ENCODE measurements at places on chromosomes 16 and 17.

GRCh38 chr16:49213594-49213993, 68.0 kb downstream of the CBLN1 start:
- no peak for DNase-seq

DNA sequence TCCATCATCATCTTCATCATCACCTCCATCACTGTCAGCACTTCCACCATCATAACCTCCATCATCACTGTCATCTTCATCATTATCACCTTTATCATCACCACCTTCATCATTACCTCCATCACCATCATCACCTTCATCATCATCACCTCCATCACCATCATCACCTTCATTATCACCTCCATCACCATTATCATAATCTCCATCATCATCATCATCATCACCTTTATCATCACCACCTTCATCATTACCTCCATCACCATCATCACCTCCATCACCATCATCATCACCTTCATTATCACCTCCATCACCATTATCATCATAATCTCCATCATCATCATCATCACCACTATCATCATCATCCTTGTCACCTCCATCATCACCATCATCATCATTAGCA, 309.7 kb downstream of the HAPSTR1 start:
- DNase-seq, result no peak

DNA sequence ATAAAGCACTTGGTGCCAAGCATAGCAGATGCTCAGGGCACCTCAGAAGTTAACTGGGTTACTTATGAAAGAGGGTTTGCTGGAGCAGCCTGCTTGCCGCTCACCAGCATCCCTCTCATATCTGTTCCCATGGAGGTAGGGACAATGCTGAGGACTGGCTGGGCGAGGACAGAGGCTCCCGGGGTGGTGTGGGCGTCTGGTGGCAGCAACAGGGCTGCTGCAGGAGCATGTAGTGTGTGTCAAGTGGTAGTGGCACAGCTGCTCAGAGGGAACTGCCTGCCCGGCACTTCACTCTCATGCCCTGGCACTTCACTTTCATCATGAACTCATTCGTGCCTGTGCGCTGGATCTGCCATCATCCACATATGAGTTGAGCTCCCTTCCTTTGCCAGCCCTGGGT, 26.9 kb upstream of the ZNHIT3 start:
- no peak for DNase-seq

DNA sequence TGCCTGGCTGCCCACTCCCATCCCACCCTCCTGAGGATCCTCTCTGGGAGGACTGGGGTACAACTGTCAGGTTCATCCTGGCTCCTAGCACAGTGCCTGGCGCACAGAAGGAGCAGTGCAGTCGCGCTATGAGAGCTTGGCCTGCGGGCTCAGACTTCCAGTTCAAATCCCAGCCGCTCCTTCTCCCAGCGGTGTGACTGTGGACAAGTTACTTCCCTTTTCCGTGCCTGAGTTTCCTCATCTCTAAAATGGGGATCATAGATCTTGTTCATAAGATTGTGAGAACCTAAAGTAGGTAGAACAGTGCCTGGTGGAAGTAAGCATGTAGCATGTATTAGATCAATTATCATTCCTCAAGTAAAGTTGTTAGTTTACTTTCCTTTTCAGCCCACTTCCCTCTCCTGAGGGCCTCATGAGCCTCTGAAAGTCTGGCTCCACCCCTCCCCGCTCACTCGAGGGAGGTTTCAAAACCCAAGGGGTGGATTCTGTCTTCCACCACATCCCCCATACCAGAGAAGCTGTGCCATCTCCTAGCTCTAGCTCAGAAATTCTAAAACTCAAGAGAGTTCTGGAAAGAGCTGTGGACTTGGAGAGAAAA, 19.9 kb upstream of the COL1A1 start:
- no peak for DNase-seq

DNA sequence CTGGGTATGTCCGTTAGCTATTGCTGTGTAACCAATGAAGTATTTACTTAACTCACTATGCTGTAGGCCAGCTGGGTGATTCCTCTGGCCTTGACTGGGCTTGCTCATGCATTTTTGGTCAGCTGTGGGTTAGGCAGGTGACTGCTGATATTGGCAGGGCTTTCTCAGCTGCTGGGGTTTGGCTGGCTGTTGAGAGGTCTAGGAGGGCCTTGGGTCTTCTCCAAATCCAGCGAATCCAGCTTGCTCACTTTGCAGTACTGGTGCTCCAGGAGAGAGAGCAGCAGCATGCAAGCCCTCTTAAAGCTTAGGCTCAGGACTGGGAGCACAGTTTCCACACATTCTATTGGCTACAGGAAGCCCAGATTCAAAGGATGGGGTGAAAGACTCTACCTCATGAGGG, 270.1 kb downstream of the PHKB start:
- DNase-seq, result no peak

GRCh38 chr16:14405611-14406537, 224.2 kb downstream of the PARN start:
- no peak for DNase-seq

GRCh38 chr17:39744836-39745215, 7.1 kb downstream of the GRB7 start:
- DNase-seq, result no peak

GRCh38 chr16:88726981-88727380, 20.7 kb downstream of the CTU2 start:
- no peak for DNase-seq

DNA sequence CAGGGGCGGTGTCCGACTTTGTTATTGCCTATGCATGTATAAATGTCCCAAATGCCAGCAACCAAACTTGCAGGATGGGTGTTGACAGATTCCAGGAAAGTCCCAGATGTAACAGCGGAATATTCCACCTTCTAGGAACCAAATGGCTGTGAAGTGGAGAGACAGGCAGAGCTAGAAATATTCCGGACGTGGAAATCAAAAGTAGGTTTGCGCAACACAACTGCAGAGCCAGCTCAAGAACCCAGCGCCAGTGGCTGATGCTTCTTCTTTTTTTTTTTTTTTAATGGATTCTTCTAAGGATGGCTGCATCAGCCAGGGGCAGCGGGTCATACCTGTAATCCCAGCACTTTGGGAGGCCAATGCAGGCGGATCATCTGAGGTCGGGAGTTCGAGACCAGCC, 601.7 kb downstream of the MAF start:
- no peak for DNase-seq

DNA sequence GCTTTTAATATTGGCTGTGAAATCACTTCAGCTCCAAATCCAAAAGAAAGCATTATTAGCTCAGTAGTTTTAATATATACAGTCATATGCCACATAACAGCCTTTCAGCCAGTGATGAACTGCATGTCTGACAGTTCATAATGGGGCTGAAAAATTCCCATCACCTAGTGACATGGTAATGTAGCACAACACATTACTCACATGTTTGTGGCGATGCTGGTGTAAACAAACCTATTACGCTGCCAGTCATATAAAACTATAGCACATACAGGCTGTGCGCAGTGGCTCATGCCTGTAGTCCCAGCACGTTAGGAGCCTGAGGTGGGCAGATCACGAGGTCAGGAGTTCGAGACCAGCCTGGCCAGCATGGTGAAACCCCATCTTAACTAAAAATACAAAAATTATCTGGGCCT, 92.2 kb downstream of the TUBD1 start:
- no peak for DNase-seq

- no peak for DNase-seq
These were observed 29.4 kb downstream of the GRB7 start for GRCh38 chr17:39767147-39767546.

DNA sequence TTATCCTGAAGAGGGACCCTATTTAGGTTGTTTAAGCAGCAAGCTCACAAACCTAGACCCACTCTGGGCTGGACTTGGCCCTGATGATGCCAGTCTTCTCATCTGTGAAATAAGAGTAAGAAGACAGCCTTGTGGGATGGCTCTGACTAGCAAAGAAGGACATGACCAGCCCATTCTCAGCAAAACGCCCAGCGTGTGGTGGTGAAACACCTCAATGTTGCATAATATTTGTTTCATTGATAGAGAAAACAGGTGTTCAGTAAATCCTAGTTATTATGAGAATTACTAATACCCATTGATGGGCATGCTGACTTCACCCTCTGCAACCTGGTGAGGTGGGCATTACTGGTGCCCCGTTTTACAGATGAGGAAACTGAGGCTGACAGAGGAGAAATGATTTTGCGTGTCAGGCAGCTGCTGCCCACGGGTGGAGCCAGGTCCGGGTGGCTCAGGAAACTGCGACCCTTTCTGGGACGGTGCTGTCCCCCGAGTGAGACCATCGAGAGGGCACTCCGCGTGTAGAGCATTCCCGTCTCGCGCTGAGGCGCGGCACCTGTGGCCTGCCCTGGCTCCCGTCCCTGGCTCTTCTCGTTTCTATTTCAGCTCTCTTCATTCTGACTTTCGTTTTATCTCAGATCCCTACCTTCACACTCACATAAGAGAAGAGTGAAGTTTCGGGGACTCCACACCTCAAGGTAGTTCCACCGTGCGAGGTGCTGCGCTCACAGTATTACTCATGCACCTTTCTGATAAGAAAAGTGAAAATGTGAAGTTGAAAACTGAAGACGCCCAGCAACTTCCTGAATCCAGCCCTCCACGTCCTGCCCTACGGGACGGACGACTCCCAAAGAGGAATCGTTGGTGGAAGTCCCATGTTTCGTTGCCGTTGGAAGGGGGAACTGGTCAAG, 48.5 kb downstream of the IRF8 start:
- DNase-seq, result no peak

DNA sequence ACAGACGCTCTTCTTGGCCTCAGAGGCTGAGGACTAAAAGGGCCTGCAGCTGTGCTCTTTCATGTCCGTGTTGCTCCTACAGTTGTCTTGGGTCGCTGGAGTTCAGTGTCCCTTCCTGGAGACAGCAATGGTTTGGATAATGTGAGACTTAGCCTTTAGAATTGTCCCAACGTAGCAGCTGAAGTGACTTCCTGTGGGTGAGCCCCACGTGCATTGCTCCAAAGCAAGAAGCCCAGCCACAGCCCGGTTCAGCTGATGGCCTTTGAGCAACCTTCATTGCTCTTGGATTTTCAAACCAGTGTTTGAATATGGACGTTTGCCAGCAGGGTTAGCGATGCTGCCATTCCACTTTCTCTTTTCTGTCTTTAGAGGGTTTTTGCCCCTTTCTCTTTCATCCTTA, 19.7 kb downstream of the TMEM11 start:
- no peak for DNase-seq

- DNase-seq, result no peak
These were observed 57.3 kb downstream of the SLC6A2 start for GRCh38 chr16:55713103-55713502.

DNA sequence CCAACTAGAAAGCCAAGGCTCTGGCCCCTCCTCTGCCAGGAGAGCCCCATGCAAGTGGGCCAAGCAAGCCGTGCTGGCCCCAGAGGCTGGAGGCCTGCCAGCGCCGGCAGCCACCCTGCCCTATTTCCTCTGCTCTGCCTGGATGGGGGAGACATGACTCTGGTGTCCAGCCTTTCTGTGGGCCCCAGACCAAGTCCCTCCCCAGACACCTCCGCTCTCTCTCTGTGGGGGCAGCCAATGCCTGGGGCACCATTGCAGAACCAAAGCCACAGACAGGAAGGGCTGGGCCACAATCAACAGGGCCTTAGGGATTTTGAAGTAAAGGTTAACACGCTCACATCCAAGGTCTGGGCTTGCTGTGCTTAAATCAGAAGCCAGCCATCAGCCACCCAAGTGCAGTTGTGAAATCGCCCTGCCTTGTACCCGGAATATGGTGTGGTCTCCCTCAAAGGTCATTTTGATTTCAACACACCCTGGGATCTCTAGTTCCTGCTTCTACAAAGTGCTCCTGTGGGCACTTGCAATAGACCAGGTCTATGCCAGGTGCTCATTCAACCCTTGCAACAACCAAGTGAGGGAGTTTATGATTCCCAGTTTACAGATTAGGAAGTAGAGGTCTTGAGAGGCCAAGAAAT, 63.5 kb upstream of the TEX2 start:
- no peak for DNase-seq

GRCh38 chr16:55706739-55707384, 51.1 kb downstream of the SLC6A2 start:
- DNase-seq, result no peak

DNA sequence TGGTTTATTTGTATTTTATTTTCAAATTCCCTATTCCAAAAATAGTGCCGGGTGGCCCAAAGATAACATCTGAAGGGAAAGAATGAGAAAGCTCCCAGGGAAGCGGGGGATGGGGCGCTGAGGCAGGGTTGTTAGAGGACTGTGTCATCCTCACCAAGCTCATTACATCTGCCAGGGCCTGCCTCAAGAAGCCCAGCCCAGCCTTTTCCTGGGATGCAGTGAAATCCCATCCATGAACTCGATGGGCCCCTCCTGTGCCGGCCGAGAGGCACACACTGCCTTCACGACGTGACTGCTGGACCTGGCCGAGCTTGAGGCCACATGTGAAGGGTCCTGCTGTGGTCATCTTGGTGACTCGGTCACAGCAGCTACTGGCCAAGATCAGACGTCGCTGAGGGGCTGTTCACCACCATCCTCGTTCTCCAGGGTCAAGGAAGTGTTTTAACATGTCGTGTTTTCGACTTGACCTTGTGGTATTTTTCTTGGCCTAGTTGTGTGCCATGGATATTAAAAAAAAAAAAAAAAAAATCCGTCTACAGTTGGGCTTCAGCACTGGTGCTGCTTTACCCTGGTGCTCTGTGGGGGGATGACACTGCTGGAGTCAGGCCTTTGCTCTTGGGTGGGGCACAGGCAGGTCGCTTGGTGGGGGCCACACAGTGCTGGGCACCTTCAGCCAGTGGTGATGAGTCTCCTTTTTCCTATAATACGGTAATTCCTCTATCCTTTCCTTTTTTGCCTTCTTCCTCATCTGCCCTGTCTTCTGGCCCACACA, 4.9 kb downstream of the TIMM22 start:
- DNase-seq, result no peak

DNA sequence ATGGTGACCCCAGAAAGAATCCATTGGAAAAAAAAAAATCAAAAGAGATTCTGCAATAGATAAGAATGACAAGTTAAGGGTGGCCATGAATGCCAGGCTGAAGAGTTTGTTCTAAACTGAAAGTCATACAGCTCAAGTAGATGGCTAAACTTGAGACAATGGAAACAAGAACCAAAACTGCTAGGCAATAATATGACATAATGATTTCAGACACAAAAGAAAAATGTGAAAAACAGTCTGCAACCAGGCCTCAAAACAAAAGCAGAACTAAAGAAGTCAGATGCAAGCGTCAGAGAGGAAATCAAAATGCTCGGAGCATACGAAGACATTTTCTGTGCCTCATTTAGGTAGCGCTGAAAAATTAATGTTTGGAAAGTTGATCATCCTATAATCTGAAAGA, 54.4 kb upstream of the YPEL2 start:
- no peak for DNase-seq

DNA sequence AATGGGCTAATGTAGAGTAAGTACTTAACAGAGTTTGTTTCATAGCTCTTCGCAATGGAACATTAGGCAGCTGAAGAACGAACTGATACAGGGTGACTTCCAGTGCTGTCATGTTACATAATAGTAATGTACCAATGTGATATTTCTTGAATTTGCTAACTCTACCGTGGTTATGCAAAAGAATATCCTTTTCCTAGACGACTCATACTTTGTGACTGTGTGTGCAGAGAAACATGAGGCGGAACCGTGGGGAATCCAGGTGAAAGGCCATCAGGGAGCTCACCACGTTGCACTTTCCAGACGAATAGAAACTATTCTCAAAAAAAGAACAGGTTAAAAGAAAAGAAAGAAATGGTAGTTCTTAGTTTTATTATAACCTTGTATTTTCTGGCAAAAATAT, 13.2 kb downstream of the NOB1 start:
- no peak for DNase-seq

Measured in stimulated activated CD8-positive, alpha-beta memory T cell treated with anti-CD3 and anti-CD28 coated beads, Interleukin-15, amount 100 ng/mL, for 1 hour (primary cell).